ENCODE measurements at places on chromosomes 3 and 15.

GRCh38 chr15:68782589-68783161 is 38.0 kb downstream of the ANP32A start:
- DNase-seq, result no peak

- no peak for DNase-seq
Observed at GRCh38 chr3:150759319-150759718, 3.6 kb downstream of the SIAH2 start.

GRCh38 chr3:25547943-25548674 is 116.6 kb downstream of the TOP2B start:
- no peak for DNase-seq

GRCh38 chr3:107641572-107642307 is 119.0 kb downstream of the BBX start:
- DNase-seq, result no peak

DNA sequence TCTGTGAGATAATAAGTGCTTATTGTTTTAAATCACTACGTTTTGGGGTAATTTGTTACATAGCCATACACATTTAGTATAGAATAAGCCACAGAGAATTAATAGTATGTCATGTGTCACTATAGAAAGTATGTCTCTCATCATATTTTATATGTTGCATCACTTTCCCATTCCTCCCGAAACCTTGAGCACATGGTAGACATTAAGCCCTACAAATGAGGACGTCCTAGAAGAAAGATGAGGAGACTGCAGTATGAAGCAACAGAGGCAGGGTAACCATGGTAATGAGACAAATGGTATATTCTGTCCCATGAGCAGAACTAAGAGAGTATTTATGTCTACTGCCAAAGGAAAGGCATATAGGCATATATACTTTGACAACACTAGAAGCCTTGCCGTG is 720.2 kb downstream of the ROBO1 start:
- no peak for DNase-seq

DNA sequence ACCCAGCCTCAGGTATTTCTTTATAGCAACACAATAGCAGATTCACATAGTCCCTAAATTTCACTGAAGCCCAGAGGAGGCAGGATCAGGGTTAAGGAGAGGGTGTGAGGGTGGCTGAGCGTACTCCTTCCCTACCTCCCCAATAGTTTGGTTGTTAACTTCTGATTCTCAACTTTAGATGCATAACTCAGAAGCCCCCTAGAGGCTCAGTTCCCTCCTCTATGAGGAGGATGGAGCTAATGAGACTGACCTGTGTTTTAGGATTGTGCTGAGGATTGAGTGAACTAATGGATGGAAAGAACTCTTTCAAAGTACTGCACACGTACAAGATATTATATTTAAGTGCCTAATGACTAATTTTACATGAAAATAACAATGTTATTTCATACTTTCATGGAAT is 249.3 kb upstream of the SOX14 start:
- DNase-seq, result no peak

GRCh38 chr3:49674497-49674983 is 389 bp downstream of the APEH start:
- no peak for DNase-seq

DNA sequence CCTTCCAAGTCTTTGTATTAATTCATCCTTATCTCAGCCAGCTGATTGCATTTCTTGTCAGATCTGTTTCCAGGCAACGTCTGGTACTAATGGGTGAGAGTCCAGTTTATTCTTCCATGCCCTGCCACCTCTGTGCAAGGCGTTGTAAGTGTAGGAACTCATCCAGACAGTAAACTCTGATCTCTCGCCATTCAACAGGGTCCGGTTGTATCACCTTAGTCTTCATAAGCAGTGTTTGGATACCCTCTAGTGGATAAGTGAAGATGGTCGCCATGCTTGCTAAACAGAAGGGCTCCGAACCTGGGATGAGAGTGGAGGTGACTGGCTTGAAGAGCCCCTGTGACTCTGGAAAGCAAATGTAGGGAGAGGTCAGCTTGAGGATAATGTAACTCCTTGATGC is 51.6 kb upstream of the CMTM7 start:
- DNase-seq, result peak; percentile 7

- DNase-seq, result no peak
Observed at GRCh38 chr15:74954515-74954914, 2.1 kb downstream of the RPP25 start.

DNA sequence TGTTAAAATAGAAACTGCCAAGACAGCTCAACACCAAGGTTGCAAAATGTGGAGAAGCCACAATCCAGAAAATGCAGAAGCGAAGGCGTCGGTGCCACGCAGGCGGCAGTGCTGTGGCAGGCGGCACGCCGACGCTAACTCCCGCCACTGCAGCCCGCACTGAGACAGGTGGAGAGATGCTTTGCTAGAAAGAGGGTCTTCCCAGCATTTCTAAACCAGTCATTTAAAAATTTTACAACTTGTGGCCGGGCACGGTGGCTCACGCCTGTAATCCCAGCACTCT is 23.2 kb downstream of the CYFIP1 start:
- no peak for DNase-seq

Data from stimulated activated CD4-positive, alpha-beta T cell treated with anti-CD3 and anti-CD28 coated beads, TNF-alpha, amount 100 ng/mL, for 1 hour (primary cell).